ENCODE measurements at places on chromosomes 2 and 18.

- no peak overlapping the region for H3K27ac ChIP-seq
- H3K36me3 ChIP-seq = no peaks in the 10 kb centered on the region
- H3K27me3 ChIP-seq = no peaks in the 10 kb centered on the region
- no peak overlapping the region for H3K4me3 ChIP-seq
- H3K4me1 ChIP-seq = no peaks in the 10 kb centered on the region
These were observed 108.4 kb upstream of the BZW1 start for GRCh38 chr2:200703127-200703925.

GRCh38 chr18:38545071-38545470 is 979.5 kb upstream of the CELF4 start:
- H3K27ac ChIP-seq = no peak overlapping the region
- H3K4me3 ChIP-seq = no peak overlapping the region
- H3K4me1 ChIP-seq = no peaks in the 10 kb centered on the region
- no peak for DNase-seq
- no peaks in the 10 kb centered on the region for H3K36me3 ChIP-seq

GRCh38 chr2:52416340-52416739 is 1351.3 kb upstream of the CHAC2 start:
- no peaks in the 10 kb centered on the region for H3K27me3 ChIP-seq
- H3K4me3 ChIP-seq = no peak overlapping the region
- no peak overlapping the region for H3K27ac ChIP-seq
- DNase-seq = no peak
- H3K36me3 ChIP-seq = no peaks in the 10 kb centered on the region

DNA sequence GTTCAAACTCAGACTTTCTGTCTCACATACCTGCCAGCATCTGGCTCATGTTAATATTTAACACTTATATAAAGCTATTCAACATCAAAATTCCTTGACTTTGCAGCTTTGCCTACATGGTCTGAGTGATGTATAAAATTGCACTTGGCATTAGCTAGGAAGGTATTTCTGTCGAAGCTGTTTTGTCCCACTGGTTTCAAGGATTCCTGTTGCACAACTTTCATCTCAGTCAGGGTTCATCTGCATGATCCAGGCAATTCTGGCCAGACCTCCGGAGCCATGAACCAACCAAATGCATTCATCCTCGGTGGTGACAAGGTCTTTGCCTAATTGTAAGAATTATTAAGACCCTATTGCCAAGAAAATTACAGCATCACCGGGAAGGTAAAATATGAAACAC is 185.4 kb downstream of the ZEB2 start:
- no peak overlapping the region for H3K27ac ChIP-seq
- no peak for DNase-seq
- H3K27me3 ChIP-seq = no peaks in the 10 kb centered on the region
- H3K4me1 ChIP-seq = peaks cover 12% of the 10 kb centered on the region

GRCh38 chr2:112866128-112866835 is 29.7 kb upstream of the IL1B start:
- H3K27ac ChIP-seq = no peak overlapping the region
- no peak overlapping the region for H3K4me3 ChIP-seq
- H3K4me1 ChIP-seq = no peaks in the 10 kb centered on the region

DNA sequence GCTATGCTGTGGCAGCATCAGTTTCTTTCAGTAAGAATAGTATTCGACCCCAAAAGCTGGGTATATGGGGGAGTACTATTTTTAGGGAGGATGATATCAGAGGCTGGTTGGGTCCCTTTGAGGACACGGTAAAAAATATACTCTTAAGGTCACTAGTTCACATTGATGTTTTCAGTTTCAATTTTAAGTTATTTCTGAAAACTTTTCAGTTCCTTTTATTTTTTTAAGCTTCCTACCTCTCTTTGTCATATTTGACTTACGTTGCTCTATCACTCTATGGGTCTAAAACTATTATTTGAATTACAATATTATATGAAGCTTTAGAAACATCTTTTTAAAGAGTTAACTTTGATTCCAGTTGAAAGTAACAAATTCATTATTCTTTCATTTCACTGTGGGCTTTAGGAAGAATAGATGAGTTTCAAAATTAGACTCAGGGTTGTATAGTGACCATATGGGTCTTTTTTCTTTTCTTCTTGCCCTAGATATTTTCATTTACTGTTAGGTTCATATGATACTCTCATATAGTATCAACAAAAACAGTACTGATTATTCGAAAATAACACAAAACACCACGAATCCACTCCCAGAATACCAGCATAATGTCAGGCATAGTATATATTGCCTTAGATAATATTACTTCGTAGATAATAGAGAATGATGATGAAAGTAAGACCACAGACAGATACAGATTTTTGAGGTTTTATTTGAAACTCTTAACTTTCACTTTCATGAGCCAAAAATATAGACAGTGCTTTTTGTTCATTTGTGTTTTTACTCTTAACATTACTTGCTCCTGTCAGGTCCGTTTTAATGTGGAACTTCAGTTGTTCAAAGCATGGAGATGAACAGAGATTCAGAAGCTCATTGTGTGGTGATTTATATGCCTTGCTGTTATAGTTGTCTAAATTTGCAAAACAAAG is 9.8 kb downstream of the RMDN2 start:
- no peaks in the 10 kb centered on the region for H3K27me3 ChIP-seq
- no peaks in the 10 kb centered on the region for H3K36me3 ChIP-seq
- no peak overlapping the region for H3K27ac ChIP-seq
- no peak for DNase-seq

- no peak for DNase-seq
- no peak overlapping the region for H3K27ac ChIP-seq
- peaks cover 6% of the 10 kb centered on the region for H3K4me1 ChIP-seq
- H3K27me3 ChIP-seq = no peaks in the 10 kb centered on the region
- no peaks in the 10 kb centered on the region for H3K36me3 ChIP-seq
These were observed 55.2 kb downstream of the SNORC start for GRCh38 chr2:232925153-232925820.

DNA sequence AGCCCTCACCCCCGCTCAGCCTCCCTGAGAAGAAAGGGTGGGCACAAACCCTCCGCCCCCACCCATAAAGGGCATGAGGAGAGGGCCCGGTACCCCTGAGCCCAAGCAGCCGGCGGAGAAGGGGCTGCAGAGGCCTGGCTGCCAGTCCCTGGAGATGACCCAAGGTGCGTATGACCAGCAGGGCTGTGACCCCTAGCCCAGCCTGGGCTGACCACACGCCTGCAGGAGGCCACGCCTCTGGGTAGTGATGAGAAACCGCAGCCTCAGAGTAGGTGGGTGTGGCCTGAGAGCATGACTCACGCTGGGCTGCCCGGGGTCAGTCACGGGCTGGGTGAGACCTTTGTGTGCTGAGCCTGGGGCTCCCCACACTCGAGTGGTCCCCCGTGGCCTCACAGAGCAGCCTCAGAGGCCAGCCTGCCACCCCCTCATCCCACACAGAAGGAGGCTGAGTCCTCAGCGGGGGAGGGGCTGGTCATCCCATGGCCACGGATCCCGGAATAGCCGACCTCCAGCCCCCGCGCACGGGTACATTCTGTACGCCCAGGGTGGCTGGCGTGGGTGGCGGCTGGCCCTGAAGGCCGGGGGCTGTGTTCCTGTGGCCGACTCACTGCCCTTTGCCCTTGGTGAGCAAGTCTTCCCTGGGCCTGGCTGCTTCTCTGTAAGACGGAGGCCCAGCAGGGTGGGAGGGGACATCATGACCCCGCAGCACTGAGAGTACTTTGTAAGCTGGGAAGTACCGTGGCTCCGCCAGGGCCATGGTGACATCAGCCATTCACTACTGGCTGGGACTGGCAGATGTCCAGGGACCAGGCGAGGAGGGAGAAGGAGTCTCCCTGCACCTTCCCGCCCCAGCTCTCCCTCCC is 110.8 kb upstream of the OTOS start:
- DNase-seq = peak; percentile 95
- peaks cover 37% of the 10 kb centered on the region for H3K4me1 ChIP-seq
- no peaks in the 10 kb centered on the region for H3K36me3 ChIP-seq
- H3K4me3 ChIP-seq = peak overlapping the region; percentile 31
- H3K27ac ChIP-seq = peak overlapping the region; percentile 90
- H3K27me3 ChIP-seq = no peaks in the 10 kb centered on the region

DNA sequence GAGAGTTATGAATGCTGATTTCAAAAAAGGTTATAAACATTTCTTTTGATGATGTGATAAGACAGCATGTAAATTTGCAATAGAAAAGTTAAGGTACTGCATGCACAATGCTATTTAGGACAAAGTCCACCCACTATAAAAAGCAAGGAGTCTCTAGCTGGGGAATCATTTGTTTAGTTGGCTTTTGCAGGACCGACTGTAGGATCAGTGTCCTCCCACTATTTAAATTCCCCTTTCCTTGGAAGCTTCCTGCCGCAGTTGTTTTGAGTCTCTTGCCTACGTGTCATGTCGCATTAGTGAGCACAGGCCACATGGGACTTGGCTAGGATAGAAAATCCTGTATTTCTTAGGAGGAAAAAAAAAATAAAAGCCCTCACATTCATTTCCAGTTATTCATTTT is 13.1 kb downstream of the QPCT start:
- H3K27ac ChIP-seq = no peak overlapping the region
- H3K27me3 ChIP-seq = no peaks in the 10 kb centered on the region
- H3K4me3 ChIP-seq = no peak overlapping the region
- DNase-seq = no peak

- H3K27me3 ChIP-seq = no peaks in the 10 kb centered on the region
- H3K4me1 ChIP-seq = peaks cover 4% of the 10 kb centered on the region
- H3K4me3 ChIP-seq = no peak overlapping the region
- H3K36me3 ChIP-seq = no peaks in the 10 kb centered on the region
These were observed 583 bp upstream of the CD226 start for GRCh38 chr18:69948256-69948655.

- no peak overlapping the region for H3K4me3 ChIP-seq
- peak overlapping the region; percentile 99 for H3K27ac ChIP-seq
- no peak for DNase-seq
- H3K36me3 ChIP-seq = peaks cover 44% of the 10 kb centered on the region
- peaks cover 29% of the 10 kb centered on the region for H3K4me1 ChIP-seq
- H3K27me3 ChIP-seq = no peaks in the 10 kb centered on the region
These were observed 29.3 kb downstream of the HS1BP3 start for GRCh38 chr2:20621366-20622295.

GRCh38 chr2:163692611-163693482 is 43.0 kb downstream of the FIGN start:
- no peaks in the 10 kb centered on the region for H3K27me3 ChIP-seq
- DNase-seq = no peak
- no peaks in the 10 kb centered on the region for H3K36me3 ChIP-seq
- H3K4me3 ChIP-seq = peak overlapping the region; percentile 36

- H3K4me3 ChIP-seq = no peak overlapping the region
- peaks cover 4% of the 10 kb centered on the region for H3K27me3 ChIP-seq
- H3K36me3 ChIP-seq = no peaks in the 10 kb centered on the region
- no peaks in the 10 kb centered on the region for H3K4me1 ChIP-seq
- DNase-seq = no peak
These were observed 14.0 kb downstream of the CXCR1 start for GRCh38 chr2:218152777-218153176.

- no peak for DNase-seq
- H3K36me3 ChIP-seq = no peaks in the 10 kb centered on the region
- H3K4me1 ChIP-seq = peaks cover 20% of the 10 kb centered on the region
- H3K27ac ChIP-seq = no peak overlapping the region
- H3K27me3 ChIP-seq = no peaks in the 10 kb centered on the region
- H3K4me3 ChIP-seq = no peak overlapping the region
These were observed 179.0 kb downstream of the SMAD7 start for GRCh38 chr18:48771641-48772375.

DNA sequence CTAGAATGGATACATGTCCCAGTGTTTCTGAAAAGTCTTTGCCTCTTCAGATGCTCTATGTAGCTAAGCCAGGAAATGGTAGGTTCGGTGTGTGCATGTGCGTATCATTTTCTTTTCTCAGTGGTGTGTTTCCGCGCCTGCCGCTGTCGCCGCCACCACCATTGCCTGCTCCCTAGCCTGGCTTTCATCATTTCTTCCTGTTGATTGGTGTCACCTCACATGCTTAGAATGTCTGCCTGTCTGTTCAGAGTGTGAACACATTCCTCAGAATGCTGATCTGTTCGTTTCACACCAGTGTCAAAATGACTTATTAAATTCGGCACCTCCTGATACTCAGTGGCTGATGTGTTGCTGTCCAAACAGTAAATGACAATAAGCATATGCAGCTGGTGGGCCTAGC is 255.2 kb upstream of the SPRED2 start:
- H3K4me3 ChIP-seq = no peak overlapping the region
- H3K27ac ChIP-seq = no peak overlapping the region
- DNase-seq = no peak
- no peaks in the 10 kb centered on the region for H3K36me3 ChIP-seq
- H3K27me3 ChIP-seq = no peaks in the 10 kb centered on the region

- no peaks in the 10 kb centered on the region for H3K36me3 ChIP-seq
- H3K4me1 ChIP-seq = peaks cover 18% of the 10 kb centered on the region
- H3K27me3 ChIP-seq = no peaks in the 10 kb centered on the region
- DNase-seq = no peak
- peak overlapping the region; percentile 78 for H3K4me3 ChIP-seq
These were observed 1.3 kb upstream of the LYPD6 start for GRCh38 chr2:149329068-149329467.

DNA sequence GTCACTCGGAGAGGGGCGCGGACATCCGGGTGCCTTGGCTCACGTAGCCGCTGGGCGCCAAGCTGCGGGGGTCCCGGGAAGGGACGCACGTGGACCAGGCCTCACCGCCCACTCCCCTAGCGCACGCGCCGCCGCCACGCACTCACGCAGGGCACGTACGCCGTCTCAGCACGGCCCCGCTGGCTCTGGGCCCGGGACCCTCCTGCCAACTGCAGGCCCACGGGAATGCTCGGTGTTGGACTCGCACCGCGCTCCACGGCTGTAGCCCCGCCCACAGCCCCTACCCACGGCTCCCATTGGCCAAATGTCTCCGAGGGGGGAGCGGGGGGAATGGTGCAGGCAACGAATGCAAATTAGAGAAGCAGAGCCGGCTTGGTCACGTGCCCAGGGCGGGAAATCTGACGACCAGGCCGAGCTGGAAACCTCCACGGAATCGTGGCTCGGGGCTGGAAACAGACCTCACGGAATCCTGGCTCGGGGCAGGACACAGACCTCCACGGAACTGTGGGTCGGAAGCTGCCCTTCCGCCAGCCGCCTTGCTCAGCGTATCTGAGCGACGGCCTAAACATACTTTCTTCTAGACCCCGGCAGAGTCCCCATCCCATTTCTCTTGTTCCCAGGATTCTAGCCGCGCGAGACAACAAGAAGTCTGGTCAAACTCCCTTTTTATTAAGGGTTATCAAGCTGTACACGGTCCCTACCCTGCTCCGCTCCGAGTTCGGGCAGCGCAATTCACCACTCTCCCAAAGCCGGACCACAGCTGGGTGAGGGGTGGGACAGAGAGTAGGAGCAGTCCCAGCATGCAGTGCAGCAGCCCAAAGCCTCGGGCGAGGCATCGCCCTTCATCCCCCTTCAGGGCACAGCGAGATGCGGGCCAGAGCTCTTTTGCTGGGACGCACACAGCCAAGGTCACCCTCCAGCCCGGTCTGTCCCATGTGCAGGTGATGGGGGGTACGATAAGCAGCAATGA is at the start of gene ABCB6:
Gene ABCB6, minus strand, starts transcription at position 227 of the 970 bp plus-strand sequence. CDS start 285 bp downstream, outside the sequence.
- H3K4me1 ChIP-seq = peaks cover 39% of the 10 kb centered on the region
- peak within 1 kb of the TSS; percentile 74 for H3K4me3 ChIP-seq
- peak; percentile 96 for DNase-seq
- H3K27me3 ChIP-seq = no peaks in the 10 kb centered on the region

GRCh38 chr2:142315346-142315745 is 184.5 kb upstream of the LRP1B start:
- no peak overlapping the region for H3K4me3 ChIP-seq
- no peaks in the 10 kb centered on the region for H3K4me1 ChIP-seq
- H3K36me3 ChIP-seq = no peaks in the 10 kb centered on the region
- H3K27ac ChIP-seq = no peak overlapping the region
- H3K27me3 ChIP-seq = no peaks in the 10 kb centered on the region

All from thoracic aorta (tissue), 2 donors.